Activated CD4-positive, alpha-beta T cell treated with anti-CD3 and anti-CD28 coated beads, Interleukin-2, amount 10 ng/mL, durations not matched to agents 24 days and 14 days (primary cell): ENCODE measurements at places on chromosomes 2 and 18. TPM values are rescaled to one million over a fixed set of nuclear protein-coding genes. Genes with fewer than 3 reads are reported as not detected.
A peak's percentile ranks its signal among the peaks of the same experiment; 100 is the strongest.

- no peaks in the 10 kb centered on the region for H3K4me1 ChIP-seq
- no peak overlapping the region for H3K4me3 ChIP-seq
- H3K27ac ChIP-seq: no peak overlapping the region
- no peak for DNase-seq
- no peaks in the 10 kb centered on the region for H3K27me3 ChIP-seq
- no peaks in the 10 kb centered on the region for H3K36me3 ChIP-seq
These were observed 551.2 kb upstream of the FSIP2 start for GRCh38 chr2:185187421-185187820.

GRCh38 chr2:207499114-207499513, 30.6 kb upstream of the CREB1 start:
- no peak for DNase-seq
- H3K27me3 ChIP-seq: no peaks in the 10 kb centered on the region
- H3K36me3 ChIP-seq: no peaks in the 10 kb centered on the region
- H3K4me1 ChIP-seq: peaks cover 40% of the 10 kb centered on the region
- H3K27ac ChIP-seq: no peak overlapping the region
- H3K4me3 ChIP-seq: no peak overlapping the region

- H3K27me3 ChIP-seq: no peaks in the 10 kb centered on the region
- no peak for DNase-seq
- H3K36me3 ChIP-seq: peaks cover 40% of the 10 kb centered on the region
- H3K4me3 ChIP-seq: no peak overlapping the region
These were observed 93.9 kb downstream of the MGAT5 start for GRCh38 chr2:134347756-134348155.

- no peak overlapping the region for H3K27ac ChIP-seq
- H3K27me3 ChIP-seq: peaks cover 32% of the 10 kb centered on the region
- DNase-seq: no peak
- no peak overlapping the region for H3K4me3 ChIP-seq
- no peaks in the 10 kb centered on the region for H3K4me1 ChIP-seq
These were observed 30.2 kb upstream of the TRIM43B start for GRCh38 chr2:95514718-95515117.

DNA sequence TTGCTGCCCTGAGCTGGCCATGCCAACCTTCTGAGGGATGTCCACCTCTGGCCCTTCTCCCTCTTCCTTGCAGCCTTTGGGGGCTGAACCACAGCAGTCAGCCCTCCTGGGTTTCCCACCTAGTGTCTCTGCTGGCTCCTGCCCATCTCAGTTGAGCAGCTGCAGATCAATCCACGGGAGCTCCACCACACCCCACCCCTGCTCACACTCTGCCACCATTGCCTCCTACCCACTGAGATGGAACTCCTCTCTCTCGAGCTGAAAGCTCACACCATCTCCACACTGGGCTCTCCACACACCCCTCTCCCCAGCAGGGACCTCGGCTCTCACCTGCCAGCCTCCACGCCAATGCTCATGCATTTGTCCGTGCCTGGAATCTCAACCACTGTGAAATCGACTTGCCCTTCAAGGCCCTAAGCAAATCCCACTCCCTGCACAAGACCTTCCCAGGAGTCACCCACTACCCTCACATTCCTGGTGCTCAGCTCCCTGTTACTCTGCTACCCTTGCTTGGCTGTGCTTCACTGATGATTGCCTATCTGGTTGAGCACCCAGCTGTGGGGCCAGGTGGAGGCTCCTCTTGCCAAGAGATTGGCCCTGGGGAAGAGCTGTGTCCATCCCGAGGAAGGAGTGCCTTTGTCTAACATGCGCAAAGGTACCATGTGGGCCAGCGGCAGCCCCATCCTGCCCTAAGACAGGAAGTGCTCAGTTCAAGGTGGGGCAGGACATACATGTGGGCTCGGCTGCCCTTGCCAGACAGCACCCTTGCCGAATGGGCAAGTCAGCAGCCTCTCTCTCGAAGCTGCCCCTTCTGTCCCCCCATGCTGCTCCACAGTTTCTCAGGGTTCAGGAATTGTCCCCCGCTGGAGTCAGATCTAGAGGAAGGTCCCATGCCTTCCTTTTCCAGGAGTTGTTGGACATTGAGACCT, 208.7 kb downstream of the CYP26B1 start:
- H3K36me3 ChIP-seq: no peaks in the 10 kb centered on the region
- H3K27ac ChIP-seq: no peak overlapping the region
- H3K27me3 ChIP-seq: peaks cover 2% of the 10 kb centered on the region
- no peaks in the 10 kb centered on the region for H3K4me1 ChIP-seq
- peak; percentile 33 for DNase-seq

GRCh38 chr2:232540441-232541041, 1.0 kb downstream of the CHRNG start:
- DNase-seq: no peak
- H3K27ac ChIP-seq: no peak overlapping the region
- peaks cover 7% of the 10 kb centered on the region for H3K36me3 ChIP-seq
- peaks cover 5% of the 10 kb centered on the region for H3K4me1 ChIP-seq
- H3K4me3 ChIP-seq: no peak overlapping the region
- peaks cover 5% of the 10 kb centered on the region for H3K27me3 ChIP-seq

- DNase-seq: no peak
- peaks cover 44% of the 10 kb centered on the region for H3K27me3 ChIP-seq
These were observed 94.6 kb upstream of the LGALSL start for GRCh38 chr2:64359171-64359891.

DNA sequence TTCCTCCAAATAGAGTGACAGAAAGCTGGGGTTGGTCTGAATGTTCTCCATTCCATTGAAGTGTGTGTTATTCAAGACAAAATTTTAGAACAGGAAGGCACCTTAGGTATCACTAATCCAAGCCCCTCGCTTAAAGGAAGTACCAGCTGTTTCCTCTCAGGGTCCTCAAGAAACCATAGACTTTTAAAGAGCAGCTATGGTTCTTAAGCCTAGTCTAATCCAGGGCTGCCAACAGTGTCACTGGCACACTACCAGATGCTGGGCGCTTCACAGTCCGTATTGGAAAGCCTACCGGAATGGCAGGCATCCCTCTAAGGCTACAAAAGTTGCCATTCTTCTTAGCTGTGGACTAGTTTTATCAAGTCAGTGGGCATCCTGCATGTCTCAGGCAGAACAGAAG, 1.9 kb downstream of the NEMP2 start:
- peak overlapping the region; percentile 93 for H3K4me3 ChIP-seq
- H3K27ac ChIP-seq: no peak overlapping the region
- H3K4me1 ChIP-seq: peaks cover 50% of the 10 kb centered on the region
- H3K27me3 ChIP-seq: no peaks in the 10 kb centered on the region
- H3K36me3 ChIP-seq: peaks cover 22% of the 10 kb centered on the region

GRCh38 chr2:112151271-112151670, 13.1 kb downstream of the FBLN7 start:
- H3K27me3 ChIP-seq: peaks cover 8% of the 10 kb centered on the region
- no peak overlapping the region for H3K4me3 ChIP-seq
- peaks cover 31% of the 10 kb centered on the region for H3K4me1 ChIP-seq
- H3K27ac ChIP-seq: no peak overlapping the region

DNA sequence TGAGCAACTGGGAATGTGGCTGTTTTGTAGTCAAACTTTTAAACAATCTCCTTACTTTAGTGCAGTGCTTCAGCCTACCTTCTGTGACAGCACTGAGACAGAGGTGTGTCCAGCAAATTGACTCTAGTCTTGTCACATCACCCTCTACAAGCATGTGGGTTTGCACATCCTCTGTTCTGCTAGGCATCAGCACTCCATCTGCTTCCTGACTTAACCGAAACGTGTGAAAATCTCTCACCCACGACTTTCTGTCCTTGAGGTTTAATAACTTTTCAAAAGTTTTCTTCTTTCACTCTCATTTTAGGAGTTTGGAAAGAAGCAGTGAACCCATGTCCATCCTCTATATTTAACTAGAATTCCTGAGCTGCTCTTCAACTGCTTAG, 42.6 kb downstream of the TTR start:
- peak; percentile 63 for DNase-seq
- peaks cover 7% of the 10 kb centered on the region for H3K27me3 ChIP-seq
- no peak overlapping the region for H3K4me3 ChIP-seq
- peaks cover 17% of the 10 kb centered on the region for H3K4me1 ChIP-seq
- no peak overlapping the region for H3K27ac ChIP-seq

- peak; percentile 88 for DNase-seq
- H3K27me3 ChIP-seq: peaks cover 39% of the 10 kb centered on the region
- peaks cover 62% of the 10 kb centered on the region for H3K4me1 ChIP-seq
- peaks cover 6% of the 10 kb centered on the region for H3K36me3 ChIP-seq
- peak overlapping the region; percentile 61 for H3K4me3 ChIP-seq
These were observed 48.8 kb downstream of the TMEM163 start for GRCh38 chr2:134669731-134670669.

- H3K4me3 ChIP-seq: no peak overlapping the region
- H3K27me3 ChIP-seq: no peaks in the 10 kb centered on the region
- DNase-seq: no peak
These were observed 62.5 kb downstream of the SPHKAP start for GRCh38 chr2:228118940-228119339.

DNA sequence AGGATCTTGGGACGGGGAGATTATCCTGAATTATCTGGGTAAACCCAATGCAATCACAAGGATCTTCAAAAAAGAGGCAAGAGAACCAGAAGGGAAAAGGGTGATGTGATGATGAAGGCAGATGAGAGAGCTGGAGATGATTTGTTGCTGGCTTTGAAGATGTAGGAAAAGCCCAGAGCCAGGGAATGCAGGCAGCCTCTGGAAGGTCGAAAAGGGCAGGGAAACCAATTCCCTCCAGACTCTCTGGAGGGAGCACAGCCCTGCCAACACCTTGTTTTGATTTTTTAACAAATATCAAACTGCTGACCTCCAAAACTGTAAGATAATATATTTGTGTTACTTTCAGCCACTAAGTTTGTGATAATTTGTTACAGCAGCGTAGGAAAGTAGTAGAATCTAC, 48.9 kb upstream of the IL1R2 start:
- H3K36me3 ChIP-seq: no peaks in the 10 kb centered on the region
- H3K4me1 ChIP-seq: no peaks in the 10 kb centered on the region
- DNase-seq: no peak
- no peak overlapping the region for H3K27ac ChIP-seq
- peaks cover 4% of the 10 kb centered on the region for H3K27me3 ChIP-seq
- H3K4me3 ChIP-seq: no peak overlapping the region

DNA sequence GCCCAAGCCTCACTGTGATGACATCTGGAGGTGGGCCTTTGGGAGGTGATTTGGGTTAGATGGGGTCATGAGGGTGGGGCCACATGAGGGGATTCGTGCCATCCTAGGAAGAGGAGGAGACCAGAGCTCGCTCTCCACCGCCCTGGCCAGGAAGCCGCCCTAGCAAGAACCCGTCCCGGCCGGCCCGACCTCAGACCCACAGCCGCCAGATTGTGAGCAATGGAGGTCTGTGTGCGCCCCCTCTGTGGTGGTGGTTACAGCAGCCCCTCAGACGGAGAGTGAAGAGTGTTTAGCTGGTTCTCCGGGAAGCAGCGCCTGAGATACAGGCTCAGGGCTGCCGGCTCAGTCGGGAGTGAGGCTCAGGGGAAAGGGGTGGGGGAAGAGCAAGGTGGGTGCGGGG, 83.3 kb downstream of the RTP5 start:
- peaks cover 2% of the 10 kb centered on the region for H3K36me3 ChIP-seq
- no peaks in the 10 kb centered on the region for H3K27me3 ChIP-seq
- no peak overlapping the region for H3K27ac ChIP-seq
- DNase-seq: no peak

GRCh38 chr2:231940795-231941194, 14.6 kb upstream of the NPPC start:
- H3K36me3 ChIP-seq: no peaks in the 10 kb centered on the region
- H3K4me1 ChIP-seq: no peaks in the 10 kb centered on the region
- H3K4me3 ChIP-seq: no peak overlapping the region
- H3K27ac ChIP-seq: no peak overlapping the region
- H3K27me3 ChIP-seq: peaks cover 2% of the 10 kb centered on the region

DNA sequence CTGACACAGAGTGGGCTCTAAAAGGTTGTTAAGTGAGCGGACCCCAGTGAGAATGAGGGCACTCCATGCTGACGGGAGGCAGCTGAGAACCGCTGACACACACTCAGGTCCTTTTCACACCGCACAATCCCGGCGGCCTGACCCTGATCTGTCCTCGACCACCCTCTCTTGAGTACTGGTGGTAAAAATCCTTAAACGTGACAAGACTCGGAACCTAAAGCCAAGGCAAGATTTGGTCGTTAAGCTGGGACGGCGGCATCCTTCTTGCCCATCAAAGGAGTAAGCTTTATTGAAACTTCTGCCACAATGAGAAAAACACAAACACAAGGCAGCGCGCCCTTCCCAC, 569 bp downstream of the TMX3 start:
- H3K27me3 ChIP-seq: no peaks in the 10 kb centered on the region
- H3K4me1 ChIP-seq: peaks cover 33% of the 10 kb centered on the region
- peak overlapping the region; percentile 90 for H3K27ac ChIP-seq
- peaks cover 30% of the 10 kb centered on the region for H3K36me3 ChIP-seq
- peak overlapping the region; percentile 94 for H3K4me3 ChIP-seq

GRCh38 chr18:78688916-78689315, 290.7 kb upstream of the SALL3 start:
- no peaks in the 10 kb centered on the region for H3K36me3 ChIP-seq
- no peak overlapping the region for H3K4me3 ChIP-seq
- peaks cover 3% of the 10 kb centered on the region for H3K4me1 ChIP-seq

DSG4 gene
- total RNA-seq: not detected in 2 replicates

CCDC85A gene
- not detected in 2 replicates for total RNA-seq

ROCK2 gene
- 18.4 and 24.4 TPM in 2 replicates for total RNA-seq

FAM237A gene
- total RNA-seq: not detected in 2 replicates

ZNF804A gene
- not detected in 2 replicates for total RNA-seq
